ENCODE measurements at places on chromosomes 5 and 9.
A peak's percentile ranks its signal among the peaks of the same experiment; 100 is the strongest.

- no peak for DNase-seq
Measured at GRCh38 chr5:100690036-100690560, 154.9 kb downstream of the FAM174A start.

- DNase-seq: no peak
Measured at GRCh38 chr5:123358751-123359150, 64.5 kb downstream of the CEP120 start.

- peak; percentile 38 for DNase-seq
Measured at GRCh38 chr9:99561509-99561917, 260.2 kb upstream of the NR4A3 start.

GRCh38 chr5:166074582-166075481, 2216.6 kb upstream of the WWC1 start:
- DNase-seq: no peak

DNA sequence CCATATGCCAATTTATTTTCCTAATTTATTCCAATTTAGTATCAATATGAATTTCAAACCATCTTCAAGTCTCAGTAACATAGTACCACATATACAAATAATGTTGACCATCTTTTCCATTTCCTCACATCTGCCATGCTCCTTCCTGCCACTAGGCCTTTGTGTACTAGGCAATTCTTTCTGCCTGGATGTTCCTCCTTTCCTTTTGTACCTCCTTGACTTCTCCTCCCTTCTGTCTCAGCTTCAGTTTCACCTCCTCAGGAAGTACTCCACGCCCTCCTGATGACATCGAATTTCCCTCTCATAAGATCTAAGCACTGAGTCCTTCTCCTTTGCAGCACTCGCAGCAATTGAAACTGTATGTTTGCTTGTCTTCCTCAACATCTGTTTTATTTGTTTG, 53.9 kb downstream of the MEF2C start:
- no peak for DNase-seq

GRCh38 chr9:109311286-109311685, 9.6 kb downstream of the EPB41L4B start:
- DNase-seq: no peak
